ENCODE measurements at places on chromosomes 4 and X.

DNA sequence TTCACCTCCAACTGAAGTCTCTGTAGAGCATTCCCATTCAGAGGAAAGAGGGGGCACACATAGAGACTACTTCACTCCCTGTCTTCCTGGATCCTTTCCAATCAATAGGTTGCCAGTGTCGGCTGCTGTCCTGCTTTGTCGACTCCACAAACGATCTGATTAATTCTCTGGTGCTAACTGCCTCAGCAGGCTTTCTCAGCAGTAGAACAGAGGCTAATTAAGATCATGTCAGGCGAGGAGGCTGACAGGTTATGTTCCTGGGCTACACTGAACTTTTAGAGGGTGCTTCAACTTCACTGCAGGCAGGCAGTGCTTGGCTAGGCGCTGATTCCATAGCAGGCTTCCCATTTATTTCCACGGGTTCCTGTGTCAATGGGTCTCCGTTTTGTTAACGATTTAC lies 79.2 kb downstream of the GRIA3 start:
- DNase-seq = no peak

DNA sequence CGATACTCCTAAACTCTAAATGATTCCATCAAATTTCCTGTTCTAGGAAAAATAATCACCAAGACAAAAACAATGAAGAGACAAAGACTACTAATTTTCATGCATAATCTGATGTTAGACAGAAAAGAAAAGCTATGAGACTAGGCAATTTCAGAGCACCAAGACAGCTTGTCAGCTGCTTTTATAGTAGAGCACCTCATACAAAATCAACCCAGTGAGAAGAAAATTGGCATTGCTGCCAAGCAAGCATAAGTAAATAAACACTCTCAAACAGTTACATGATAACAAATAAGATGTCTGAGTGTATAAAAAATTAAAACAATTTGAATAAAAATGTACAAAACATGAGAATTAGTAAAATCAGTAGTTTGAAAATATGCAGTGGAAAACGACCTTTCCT lies 1544.6 kb downstream of the C4orf33 start:
- no peak for DNase-seq

DNA sequence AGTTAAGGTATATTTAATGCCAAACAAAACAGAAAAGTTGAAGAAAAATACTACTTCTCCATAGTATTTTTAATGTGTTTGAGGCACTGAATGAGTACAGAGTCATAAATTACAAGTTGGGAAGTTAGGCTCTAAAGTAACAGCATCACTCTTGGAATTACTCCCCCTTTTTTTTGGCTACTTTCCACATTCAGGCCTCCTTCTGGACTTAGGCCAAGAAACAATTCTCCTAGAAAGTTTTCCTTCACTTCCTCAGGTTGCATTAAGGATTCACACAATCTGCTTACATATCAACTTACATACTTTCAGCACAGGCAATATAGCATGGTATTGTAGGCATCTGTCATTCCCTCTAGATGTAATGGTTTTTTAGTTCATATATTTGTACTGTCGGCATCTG lies 52.1 kb downstream of the TMEM165 start:
- DNase-seq = no peak

DNA sequence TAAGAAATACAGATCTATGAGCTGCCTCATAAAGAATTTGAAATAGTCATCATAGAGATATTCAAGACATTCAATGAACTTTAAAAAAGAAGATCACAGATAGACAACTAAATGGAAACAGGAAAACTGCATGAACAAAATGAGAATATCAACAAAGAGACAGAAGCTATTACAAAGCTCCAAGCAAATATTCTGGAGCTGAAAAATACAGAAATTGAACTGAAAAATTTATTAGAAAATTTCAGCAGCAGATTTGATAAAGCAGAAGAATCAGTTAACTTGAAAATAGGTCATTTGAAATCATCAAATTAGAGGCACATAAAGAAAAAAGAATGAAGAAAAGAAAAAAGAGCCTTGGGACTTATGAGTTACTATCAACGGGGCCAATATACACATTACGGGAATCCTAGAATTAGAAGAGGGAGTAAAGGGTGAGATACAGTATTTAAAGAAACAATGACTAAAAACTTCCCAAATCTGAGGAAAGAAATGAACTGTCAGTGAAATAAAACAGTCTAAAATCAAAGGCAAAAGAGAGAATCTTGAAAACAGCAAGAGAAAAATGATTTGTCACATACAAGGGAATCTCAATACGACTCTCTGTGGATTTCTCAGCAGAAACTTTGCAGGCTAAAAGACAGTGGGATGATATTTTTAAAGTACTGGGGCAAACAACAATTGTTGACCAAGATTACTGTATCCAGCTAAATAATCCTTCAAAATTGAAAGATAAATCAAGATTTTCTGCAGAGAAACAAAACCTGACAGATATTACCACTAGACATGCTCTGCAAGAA lies 641.6 kb downstream of the ANKRD50 start:
- DNase-seq = no peak

DNA sequence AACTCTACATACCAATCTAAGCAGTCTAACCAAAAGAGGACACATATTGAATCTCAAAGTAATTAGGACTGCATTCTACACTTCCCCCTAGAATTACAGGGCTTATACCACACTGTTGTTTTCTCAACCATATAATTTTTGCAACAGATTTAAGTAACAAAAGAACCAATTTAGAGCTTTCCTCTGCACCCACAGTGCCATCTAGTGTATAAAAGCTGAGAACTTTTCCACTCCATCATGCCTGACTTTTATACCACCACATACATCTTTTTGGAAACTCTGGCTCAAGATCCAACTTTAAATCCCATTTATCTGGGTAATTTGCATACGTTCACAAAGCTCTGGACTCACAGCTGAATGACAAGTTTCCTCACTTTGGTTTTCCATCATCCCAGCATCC lies 99.5 kb downstream of the EFHC2 start:
- DNase-seq = no peak

DNA sequence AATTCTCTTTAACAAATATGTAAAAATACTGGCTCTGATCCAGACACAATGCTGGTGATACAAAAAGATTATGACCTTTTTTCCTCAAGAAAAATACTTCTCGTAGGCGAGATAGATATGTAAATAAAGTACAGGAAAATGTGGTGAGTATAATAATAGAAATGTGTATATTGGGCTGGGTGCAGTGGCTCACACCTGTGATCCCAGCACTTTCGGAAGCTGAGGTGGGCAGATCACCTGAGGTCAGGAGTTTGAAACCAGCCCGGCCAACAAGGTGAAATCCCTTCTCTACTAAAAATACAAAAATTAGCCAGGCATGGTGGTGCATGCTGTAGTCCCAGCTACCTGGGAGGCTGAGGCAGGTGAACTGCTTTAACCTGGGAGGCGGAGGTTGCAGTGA lies 55.0 kb downstream of the MRPL1 start:
- DNase-seq = no peak

DNA sequence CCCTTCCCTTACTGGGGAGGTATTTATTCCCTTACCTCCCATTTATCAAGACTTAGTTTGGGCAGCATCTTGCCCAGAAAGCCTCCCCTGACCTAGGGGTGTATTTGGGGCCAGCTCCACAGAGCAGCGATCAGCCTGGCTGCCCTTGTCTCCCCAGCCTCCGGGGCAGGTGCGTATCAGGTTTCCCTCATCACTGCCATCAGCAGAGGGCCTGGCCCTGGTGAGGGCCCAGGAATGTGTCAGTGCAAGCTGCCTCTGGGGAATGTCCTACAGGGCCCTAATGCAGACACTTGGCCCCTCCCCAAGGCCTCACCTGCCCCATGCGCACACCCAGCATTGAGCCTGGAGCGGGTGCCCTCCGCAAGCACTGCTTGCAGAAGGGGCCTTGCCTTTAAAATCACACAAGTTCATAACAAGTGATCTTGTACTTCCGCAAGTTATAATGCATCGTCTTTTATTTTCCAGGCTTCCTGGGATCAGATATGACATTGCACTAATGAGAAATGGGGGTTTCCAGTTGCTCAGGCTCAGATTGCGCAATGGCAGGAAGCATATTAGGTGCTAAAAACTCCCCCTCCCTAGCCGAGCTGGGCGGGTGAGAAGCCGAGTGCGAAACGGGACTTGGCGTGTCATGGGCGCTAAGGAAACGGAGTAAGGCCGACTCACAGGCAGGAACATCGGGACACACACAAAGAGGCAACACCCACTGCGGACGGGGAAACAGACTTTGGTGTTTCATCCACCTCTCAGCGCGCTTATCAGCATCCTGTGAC lies 25.4 kb upstream of the AFAP1 start:
- no peak for DNase-seq

- no peak for DNase-seq
Measured at GRCh38 chr4:139607502-139608060, 51.6 kb upstream of the SETD7 start.

GRCh38 chr4:161419822-161420221 lies 744.0 kb downstream of the FSTL5 start:
- DNase-seq = peak; percentile 36

GRCh38 chrX:54950730-54951375 lies 30.2 kb downstream of the TRO start:
- DNase-seq = no peak

DNA sequence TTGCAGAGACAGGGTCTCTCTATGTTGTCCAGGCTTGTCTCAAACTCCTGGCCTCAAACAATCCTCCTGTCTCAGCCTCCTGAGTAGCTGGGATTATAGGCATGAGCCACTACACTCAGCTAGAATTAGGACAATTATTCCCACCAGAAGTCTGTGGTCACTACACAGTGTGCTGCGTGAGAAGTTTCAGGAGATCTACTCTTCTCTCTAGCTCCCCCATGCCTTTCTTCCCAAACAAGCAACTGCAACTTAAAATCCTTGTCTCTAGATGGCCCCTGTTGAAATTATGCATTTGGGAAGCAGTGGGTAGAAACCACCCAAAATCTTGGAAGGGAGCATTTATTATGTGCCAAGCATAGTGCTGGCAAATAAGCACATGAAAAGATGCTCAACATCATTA lies 21.1 kb upstream of the MAP7D3 start:
- no peak for DNase-seq

GRCh38 chr4:59979061-59979460 lies 1221.1 kb upstream of the ADGRL3 start:
- DNase-seq = no peak

- DNase-seq = no peak
Measured at GRCh38 chrX:49272421-49272820, 2.8 kb downstream of the PPP1R3F start.

DNA sequence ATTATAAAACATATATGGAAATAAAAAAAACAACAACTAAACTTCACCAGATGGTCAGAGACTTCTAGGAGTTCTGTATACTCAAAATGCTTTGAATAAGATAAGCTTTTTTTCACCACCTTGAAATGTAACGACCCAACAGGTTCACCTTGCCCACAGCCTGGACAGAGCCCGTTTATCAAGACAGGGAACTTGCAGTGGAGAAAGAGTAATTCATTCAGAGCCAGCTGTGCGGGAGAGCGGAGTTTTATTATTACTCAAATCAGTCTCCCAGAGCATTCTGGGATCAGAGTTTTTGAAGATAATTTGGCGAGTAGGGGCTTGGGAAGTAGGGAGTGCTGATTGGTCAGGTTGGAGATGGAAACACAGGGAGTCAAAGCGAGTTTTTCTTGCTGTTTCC lies 38.5 kb downstream of the AGA start:
- DNase-seq = no peak

DNA sequence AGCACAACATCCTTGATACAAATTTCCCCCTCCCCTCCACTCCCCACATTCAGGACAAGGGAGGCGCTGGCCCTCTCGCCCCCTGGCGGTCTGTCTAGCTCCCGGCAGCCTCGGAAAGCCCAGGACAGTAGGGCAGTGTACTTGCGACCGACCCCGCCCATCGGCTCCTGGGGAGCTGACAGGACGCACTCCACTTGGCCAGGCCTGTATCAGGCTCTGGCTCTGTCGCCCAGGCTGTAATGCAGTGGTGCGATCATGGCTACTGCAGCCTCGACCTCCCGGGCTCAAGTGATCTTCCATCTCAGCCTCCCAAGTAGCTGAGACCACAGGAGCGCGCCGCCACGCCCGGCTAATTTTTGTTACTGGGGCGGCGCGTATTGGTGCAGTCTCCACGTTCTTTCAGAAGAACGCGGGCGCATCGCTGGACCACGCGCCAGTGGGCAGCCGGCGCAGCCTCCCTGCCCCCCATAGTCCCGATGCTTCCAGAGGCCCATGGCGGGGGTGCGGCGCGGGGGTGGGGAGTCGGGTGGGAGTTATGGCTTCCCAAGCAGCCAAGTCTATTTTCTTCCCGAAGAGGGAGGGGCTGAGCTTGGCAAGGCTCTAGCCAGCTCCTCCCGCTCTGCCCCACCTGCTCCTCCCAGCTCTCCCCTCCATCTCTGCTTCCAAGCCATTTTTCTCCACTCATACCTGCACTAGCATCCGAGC lies 7.8 kb upstream of the AKAP14 start:
- DNase-seq = peak; percentile 15

DNA sequence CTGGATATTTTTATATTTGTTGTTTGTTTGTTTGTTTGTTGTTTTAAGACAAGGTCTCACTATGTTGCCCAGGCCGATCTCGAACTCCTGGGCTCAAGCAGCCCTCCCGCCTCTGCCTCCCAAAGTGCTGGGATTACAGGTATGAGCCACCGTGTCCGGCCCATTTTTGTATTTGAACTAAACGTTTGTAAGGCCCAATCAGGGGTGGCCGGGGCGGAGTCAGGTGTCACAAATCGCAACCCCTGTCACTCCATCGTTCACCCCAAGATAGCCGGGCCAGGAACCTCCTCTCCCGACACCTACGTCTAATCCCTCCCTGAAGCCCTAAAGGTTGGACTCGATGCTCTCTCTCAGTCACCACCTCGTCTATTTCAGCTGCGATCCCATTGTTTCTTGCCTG lies 722 bp upstream of the EFHC2 start:
- peak; percentile 0 for DNase-seq

DNA sequence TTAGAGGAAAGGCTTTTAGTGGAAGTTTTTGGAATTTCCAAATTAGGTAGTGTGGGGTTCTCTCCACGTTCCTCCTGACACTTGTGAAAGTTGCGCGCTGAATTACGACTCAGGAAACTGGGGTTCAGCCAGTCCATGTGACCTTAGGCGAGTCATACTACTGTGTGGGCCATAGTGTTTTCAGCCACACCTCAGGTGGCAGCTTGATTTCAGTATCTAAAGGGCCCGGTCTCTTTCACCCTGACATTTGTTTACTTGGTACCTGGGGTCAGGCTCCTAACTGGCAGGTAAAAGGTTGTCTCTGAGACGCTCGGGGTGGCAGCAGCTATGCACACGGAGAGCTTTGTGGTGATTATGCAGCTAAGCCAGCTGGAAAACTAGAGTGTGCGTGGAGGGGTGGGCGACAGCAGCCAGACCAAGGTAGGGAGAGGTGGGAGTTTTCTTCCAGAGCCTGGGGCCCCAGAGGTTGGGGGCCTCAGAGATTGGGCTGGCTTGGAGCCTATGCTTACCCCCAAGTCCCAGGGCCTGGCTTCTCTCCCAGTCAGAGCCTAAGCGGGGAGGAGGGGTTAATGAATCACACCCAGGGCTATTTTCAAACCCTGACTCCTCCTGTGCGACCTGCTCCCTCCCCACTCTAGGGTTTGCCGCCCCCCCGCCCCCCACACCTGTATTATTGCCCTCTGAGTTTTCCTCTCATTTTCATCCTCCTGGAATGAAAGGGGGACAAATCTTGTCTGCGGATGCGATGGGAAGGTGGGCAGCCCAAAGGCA lies 47.2 kb downstream of the STARD8 start:
- DNase-seq = no peak
